Amniotic stem cell (primary cell): ENCODE measurements at places on chromosomes 6 and 20.

DNA sequence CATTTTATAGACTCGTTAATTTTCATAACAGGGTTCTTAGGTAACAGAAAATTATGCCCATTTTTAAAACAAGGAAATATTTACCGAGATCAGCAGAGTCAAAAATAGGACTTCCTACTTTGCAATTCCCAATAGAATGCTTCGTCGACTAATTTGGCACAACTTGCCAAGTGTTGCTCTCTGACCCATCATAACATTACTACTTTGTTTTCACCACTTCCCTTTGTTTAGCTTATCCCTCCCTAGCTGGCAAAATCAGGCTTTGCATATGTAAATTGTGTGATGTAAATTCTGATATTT lies 914 bp upstream of the RANBP9 start:
- no peak for DNase-seq

DNA sequence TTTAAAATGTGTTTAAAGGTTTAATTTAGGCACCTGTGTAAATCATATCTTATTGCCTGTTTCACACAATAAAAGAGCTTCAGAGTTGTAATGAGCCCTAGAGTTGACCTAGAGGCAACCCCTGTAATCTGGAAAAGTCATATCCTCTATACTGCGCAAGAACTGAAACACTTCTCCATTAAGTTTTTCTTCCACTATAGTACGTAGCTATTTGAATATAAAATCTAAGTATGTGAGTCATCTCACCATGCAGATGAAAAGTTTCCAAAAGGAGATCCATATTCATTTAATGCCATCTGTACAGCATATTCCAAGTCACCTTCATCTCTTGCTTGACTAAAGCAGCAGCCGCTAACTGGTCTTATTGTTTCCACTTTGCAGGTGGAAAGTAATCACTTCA lies 26.0 kb upstream of the TAAR1 start:
- DNase-seq, result no peak

DNA sequence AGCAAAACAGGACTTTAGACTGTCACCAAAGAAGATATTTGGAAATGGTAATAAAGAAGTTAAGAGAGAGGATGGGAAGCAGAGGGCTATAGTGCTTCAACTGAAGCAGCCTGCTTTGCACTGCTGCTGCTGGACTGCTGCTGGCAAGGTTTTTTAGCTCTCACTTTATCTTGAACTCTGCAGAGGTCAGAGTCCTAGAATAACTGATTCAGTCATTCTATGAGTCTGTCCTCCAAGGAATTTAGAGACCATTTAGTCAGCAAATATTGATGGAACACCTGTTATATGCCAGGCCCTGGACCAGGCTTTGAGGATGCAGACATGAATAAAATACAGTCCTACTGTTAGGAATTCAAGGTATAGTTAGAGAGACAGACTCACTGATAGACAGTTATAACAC lies 9.1 kb upstream of the SAYSD1 start:
- no peak for DNase-seq

DNA sequence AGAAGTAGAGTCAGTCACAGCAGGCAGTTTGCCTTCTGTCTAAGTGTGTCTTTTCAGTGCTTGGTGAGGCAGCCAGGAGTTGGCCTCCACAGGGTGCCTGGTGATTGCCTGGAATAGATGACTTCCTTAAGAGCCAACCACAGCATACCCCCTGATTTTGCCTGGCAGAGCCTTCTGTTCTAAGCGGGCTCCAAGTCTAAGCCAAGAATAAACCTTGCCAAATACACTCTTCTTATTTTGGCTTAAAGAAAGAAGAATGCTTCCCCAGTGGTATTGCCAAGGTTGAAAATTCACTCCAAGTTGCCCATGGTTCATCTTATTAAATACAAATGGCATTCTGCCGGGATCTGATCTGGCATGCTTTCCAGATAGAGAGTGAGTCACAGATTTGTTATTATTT lies 1424.8 kb upstream of the EYS start:
- DNase-seq, result no peak

DNA sequence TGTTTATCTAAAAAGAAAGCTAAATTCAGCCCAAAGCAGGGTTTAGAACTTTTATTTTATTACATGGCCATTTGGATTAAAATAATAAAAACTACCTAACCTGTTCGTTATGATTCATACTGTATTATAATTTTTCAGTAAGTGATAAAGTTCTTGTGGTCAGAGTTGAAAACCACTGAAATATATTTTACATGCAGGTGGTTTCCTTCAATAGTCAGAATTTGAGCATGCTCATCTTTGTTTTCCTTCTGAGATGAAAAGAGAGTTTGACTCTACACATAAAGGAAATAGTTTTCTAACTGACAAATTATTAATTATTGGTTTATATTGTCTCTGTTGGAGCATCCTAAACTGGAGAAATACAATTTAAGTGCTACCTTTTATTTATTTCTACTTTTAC lies 114.0 kb upstream of the FKBP1C start:
- DNase-seq, result no peak

DNA sequence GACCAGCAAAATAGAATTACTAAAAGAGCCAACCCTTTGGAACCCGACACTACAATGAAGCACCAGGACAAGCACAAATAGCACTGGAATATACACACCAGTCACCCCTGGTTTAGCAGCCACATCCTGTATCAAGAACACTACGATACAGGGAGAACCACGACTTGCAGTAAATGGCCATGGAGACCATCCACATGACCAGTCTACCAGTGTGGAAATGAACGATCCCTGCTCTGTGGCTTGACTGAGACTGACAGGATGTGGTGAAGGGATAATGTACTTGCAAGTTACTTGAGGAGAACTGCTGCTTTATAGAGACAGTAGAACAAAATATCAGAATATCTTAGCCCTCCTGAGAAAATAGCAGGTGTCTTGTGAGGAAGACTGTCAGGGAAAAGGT lies 169.6 kb downstream of the COL9A1 start:
- DNase-seq, result no peak

GRCh38 chr6:125931733-125932450 lies 24.7 kb upstream of the HINT3 start:
- no peak for DNase-seq

DNA sequence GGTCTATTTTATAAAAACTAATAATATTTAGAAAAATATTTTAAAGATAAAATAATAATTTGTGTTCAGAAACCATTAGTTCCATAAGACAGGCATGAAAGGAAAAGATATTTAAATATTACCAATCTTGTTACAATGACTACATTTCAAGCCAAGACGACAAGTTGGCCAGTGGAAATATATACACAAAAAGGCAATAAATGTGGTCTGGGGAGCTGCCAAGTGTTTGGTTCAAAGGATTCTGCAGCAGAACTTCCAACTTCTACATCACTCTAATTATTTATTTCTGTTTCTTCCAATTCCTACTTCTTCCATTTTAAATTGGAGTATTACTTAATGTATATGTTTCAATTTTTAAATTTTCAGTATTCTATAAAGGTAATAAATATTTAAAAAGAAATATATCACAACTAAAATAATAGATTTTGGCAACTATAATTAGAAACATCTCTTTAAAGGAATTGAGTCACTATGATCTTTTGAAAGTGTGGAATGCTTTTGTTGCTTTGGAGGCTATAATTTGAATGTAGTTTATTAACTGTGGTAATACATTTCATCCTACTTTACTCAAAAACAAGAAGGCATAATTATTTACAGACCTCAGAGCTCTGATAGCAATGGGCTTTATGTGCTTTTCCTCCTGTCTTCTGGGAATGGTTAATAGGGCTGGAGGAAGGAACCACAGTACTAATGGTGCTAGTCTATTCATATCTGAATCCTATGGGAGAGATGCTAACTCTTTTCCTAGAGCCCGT lies 129.7 kb upstream of the FAM184A start:
- no peak for DNase-seq

- no peak for DNase-seq
Observed at GRCh38 chr6:170176136-170176897, 114.6 kb downstream of the DLL1 start.
